ENCODE measurements at places on chromosomes 6 and 20.

- DNase-seq = no peak
Observed at GRCh38 chr6:128156321-128157111, 255.7 kb upstream of the THEMIS start.

GRCh38 chr20:23340524-23340923 lies 10.1 kb upstream of the NXT1 start:
- DNase-seq = no peak

DNA sequence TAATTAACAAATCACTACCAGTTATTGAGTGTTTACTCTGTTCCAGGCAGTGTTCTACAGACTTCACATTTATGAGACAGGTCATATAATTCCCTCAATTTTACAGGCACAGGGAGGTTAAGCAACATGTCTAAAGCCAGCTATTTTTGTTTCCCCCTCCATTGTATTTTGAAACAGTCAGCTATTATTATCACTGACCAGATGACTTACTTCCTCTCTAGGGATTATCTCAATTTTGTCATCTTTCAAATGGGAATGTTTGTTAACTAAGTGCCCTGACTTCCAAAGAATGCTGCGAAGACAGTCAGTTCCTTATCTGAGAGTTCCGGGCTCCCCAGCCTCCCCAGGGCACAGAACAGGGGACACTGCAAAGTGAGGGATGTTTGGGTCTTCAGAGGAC lies 5.6 kb upstream of the CNPY3 start:
- DNase-seq = no peak

DNA sequence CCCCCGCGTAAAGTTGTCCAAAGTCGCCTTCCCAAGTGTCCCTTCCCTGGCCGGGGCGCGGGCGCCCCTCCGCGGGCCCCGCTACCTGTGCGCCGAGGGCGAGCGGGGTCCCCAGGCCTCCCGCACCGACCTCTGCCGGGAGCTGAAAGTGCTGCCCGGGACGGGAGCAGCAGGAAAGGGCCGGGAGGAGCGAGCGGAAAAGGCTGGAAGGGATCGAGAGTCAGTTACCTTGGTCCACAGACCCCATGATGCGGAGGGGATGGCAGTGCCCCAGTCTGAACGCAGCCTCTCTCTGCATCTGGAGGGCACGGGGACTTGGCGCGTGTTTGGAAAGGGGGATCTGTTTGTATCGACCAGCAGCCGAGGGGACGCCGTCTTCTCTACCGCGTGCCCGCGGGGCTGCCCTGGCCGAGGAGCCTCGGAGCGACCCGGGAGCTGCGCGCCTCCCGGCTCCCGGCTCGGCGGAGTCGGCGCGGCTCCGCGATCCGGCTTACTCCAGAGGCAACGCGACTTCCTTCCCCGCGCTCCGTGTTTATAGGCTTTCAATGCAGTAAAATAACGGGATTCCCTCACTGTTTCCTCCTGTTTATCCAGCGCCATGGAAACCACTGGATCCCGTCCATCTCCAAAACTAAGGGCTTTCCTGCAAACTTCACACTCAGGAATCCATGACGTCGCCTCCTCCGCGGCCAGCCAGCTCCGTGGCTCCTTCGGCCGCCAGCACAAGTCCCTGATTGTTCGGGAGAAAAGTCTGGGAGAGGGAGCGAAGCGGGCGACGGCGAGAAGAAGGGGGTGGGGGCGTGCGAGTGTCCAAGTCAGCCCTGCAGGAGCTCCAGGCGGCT lies 20.0 kb upstream of the NFATC2 start:
- peak; percentile 2 for DNase-seq

DNA sequence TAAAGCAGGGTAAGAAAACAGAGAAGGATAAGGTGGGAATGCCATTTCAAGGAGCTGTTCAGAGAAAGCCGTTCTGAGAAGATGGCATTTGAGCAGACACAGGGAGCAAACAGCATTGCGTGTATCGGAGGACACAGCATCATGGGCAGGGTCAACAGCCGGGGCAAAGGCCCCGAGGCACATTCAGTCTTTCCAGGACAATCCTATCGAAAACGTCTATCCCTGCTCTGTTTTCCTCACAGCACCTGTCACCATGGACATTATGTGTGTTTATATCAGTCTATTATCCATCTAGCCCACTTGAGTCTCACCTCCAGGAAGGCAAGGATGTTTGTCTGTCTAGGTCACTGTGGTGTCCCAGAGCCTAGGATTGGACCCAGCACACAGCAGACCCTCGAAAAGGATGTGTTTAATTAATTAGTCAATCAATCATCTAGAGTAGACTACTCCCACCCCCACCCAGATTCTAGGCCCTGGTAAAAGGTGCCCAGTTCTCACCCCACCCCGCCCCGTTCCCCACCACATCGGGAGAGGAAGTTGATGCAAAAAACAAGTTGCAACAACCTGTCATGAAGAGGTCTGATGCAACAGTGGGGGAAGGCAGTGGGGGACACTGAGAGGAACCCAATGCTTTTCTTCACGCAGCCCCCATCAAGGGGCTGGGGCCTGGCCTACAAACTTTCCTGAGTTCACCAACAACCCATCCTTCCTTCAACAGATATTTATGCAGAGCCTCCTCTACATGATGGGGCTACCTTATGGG lies 66.6 kb downstream of the PREX1 start:
- DNase-seq = no peak

DNA sequence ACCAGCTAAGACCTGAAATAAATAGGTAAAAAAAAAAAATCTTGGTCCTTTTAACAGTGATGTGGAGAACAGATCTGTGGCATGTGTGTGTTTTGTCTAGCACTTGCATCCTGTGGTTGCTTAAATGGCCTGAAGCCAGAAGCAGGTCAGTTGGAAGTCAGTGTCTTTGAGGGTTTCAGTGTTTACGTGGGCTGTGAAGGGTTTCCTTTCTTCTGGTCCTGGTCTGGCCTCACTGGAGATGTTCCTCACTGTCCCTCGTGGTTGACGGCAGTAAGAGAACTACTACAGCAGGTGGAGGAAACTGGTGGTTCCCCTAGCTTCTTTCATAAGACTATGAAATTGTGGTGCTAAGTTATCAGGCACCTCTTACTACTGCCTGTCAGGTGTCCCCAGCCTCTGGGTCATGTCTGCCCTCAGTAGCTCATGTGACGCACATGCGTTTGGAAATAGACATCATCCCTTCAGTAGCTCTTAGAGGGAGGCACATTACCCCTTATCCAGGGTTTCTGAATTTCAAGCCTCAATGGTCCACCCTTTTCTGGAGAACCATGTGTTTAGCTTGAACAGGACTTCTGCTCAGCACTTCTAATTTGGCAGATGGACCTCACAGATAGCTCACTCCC lies 59.4 kb upstream of the SCP2D1 start:
- DNase-seq = no peak

DNA sequence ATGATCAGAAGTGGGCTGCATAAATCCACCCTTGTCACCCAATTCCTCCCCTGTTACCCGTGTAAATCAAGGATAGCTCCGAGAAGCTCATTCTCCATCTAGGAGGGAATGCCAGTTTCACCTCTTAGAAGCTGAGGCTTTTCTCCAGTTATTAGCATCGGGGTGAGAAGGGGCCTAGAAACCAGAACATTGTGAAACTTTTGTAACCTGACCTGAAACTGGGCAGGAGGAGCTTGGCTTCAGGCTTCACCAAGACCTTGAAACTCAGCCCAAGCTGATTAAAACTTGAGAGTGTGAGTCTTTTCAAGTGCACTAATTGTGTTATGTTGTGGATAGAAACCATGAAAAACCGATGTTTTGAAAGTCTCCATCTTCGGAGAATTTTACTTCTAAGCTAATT lies 103.1 kb downstream of the BMP2 start:
- DNase-seq = no peak

DNA sequence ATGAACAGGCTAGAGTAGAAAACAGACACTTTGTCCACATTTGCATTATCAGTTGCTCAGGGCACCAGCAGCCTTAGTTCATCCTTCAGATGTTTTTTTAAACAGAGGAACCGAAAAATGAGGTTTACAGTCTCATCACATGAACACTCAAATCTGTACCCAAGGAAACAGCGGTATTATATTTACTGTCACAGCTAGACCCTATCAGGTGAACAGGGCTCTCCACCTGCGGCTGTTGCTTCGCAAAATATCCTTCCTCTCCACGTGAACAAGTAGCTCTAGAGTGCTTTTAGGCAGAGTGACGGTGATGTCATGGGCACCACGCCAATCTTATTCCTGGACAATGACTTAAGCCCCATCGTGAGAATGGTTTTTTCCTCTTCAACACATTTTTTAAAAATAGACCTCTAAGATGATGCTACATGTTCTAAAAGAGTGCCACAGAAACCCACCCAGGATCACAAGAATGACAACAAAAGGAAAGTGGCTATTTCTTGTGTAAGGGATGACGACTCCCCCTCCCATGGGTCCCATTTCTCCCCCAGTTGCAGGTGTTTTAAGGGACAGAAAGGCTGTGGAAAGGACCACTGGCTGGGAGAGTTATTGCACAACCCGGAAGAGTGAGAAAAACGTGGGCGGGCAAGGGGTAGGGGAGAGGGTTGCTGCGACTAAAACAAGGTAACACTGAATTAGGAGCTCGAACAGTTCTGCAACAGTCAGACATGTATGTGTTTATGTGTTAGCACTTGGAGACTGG lies 77.7 kb downstream of the EFHC1 start:
- DNase-seq = no peak

DNA sequence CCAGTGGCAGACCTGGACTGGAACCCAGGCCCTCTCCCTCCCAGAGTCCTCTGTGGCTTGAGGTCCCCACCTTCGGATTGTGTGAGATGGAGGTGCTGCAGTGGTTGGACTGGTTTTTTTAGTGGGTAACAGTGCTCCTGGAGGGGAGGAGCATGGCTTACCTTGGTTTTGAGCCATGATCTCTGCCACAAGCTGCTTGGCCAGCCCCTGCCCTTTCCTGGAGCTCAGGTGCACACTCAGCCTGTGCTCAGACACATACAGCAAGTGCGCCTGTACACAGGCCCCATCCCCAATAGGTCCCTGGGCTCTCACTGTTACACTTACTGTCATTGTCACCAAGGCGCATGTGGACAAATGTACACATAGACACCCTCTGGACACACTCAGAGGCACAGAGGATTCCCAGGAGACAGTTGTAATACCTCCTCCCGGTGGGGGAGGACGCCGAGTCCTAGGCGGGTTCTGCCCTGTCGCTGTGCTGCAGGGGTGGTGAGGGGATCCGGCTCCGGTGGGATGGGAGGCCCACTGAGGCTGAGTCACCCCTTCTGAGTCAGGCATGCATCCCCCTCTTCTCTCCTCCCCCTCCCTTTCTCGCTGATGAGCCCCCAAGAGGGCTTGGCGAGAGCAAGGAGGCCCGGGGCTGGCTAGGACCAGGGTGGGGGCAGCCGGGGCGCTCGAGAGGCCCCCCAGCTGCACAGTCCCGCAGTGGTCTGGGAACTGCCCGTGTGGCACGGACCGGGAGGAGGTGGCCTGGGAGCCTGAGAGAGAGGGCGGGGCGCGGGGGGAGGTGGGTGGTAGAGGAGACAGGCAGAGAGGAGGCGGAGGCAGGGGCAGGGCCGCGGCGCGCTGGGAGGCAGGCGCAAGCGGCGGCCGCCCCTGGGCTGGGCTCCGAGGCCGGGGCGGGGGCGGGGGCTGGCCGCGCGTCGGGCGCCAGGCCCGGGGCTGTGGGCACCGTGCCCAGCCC lies 522 bp upstream of the EPB41L1 start:
- peak; percentile 12 for DNase-seq

- no peak for DNase-seq
Observed at GRCh38 chr20:20037960-20038359, 14.3 kb downstream of the CRNKL1 start.

DNA sequence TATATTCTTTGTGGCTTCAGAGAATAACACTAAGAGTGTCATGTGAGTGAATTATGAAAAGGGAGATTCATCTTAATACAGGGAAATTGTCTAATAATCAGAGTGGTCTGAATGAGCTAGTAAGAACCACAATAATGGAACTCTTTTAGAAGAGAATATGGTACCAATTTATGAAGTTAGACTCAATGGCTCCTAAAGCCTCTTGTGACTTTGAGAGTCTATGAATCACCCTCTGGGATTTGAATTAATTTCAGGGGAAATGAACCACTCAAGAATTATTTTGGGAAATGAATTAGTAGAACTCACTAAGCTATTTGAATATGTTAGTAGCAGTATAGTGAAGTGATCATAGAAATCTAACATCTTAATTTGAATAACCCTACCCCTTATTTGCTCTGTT lies 14.3 kb downstream of the PCMT1 start:
- DNase-seq = no peak

- DNase-seq = no peak
Observed at GRCh38 chr6:143335865-143336264, 114.6 kb downstream of the ADAT2 start.

GRCh38 chr6:33317419-33317668 lies 200 bp downstream of the ZBTB22 start:
- DNase-seq = peak; percentile 54

DNA sequence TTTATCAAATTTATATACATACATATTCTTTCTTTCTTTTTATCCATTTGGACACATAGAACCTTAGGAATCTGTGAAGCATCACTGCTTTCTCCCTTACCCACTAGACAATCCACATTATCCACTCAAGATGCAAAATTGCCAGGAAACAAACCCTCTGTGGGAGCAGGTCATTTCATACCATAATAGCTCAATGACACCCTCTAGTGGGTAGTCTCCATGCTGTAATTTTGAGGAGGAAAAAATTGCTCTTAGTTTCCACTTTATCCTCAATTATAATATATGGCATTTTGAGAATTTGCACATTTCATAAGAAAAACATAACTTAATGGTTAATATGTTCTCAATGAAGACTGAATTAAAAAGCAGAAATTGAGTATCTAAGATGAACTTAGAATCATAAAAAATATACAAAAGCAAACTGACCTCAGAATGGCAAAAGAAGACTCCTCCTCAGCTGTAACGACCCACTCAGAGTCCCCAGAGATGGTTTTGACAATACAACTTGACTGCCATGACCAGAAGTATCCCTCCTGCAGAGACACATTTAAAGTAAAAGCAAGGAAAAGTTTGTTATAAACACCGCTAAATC lies 164.1 kb downstream of the FRK start:
- DNase-seq = no peak

DNA sequence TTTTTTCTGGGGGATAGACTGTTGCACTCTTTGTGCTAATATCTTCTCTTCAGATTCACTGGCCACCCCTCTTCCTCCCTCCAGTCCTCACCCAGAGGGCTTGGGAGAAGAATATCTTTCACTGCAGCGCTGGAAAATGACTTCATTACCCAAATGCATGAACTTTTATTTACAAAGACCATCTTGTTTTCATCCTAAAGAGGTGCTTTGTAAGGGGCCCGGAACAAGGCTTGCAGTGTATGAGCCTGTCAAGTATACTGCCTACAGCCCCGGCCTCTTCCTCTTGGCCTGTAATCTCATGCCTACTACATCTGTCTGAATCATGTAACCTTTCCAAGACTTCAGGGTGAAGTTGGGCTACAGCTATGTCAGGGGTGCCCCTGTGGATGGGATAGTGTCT lies 554 bp upstream of the LAMA4 start:
- DNase-seq = no peak

- DNase-seq = peak; percentile 58
Observed at GRCh38 chr20:46013829-46014516, 5.3 kb downstream of the MMP9 start.

GRCh38 chr6:160678744-160679401 lies 14.8 kb upstream of the LPA start:
- DNase-seq = no peak

GRCh38 chr20:11193241-11193640 lies 519.4 kb upstream of the JAG1 start:
- DNase-seq = no peak
